CD4-positive, alpha-beta T cell treated with Interleukin-12 subunit alpha and Interleukin-12 subunit beta, for 1 hour (primary cell): ENCODE measurements at places on chromosomes 11 and 22.

- no peak for DNase-seq
Measured at GRCh38 chr22:37545703-37546436, 14.4 kb upstream of the CDC42EP1 start.

DNA sequence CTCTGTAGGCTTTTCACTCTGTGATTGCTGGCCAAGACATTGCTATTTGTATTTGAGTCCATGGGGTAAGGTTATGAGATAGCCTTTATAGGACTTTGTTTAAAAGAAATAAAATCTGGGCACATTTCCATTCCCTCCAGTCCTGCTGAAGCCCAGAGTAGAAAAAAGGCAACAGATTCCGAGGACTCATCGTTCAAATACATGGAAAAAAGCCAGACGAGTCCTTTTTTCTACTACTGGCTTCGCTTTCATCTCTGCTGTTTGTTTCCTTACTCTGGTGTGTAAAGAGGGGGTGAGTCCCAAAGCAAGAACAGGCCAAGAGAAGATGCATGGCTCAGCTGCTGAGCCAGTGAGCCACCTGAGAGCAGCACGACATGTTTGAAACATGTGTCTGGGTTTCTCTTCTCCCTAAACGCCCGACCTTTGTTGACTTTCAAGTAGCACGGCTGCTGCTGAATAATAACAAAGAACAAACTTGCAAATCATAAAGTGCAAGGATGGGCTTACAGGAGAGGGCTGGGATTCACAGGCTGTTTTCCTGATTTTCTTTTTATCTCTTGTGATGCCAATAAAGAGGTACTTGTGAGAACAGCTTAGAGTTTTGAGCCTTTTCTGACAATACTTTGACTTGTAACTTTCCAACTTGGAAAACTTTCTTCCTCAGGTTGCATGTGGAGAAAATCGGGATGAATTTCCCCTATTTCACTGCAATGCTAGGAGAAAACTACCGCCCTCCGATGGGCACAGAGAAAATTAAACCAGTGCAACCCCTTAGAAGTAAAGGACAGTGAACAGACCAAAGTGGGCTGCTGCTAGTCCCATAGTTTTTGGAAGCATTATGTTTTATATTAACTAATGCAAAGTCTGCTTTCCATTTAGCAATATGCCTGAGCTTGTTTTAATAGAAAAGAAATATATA lies 195.2 kb upstream of the RAG2 start:
- no peak for DNase-seq

- peak; percentile 52 for DNase-seq
Measured at GRCh38 chr22:38305471-38306448, 11.5 kb downstream of the CSNK1E start.

DNA sequence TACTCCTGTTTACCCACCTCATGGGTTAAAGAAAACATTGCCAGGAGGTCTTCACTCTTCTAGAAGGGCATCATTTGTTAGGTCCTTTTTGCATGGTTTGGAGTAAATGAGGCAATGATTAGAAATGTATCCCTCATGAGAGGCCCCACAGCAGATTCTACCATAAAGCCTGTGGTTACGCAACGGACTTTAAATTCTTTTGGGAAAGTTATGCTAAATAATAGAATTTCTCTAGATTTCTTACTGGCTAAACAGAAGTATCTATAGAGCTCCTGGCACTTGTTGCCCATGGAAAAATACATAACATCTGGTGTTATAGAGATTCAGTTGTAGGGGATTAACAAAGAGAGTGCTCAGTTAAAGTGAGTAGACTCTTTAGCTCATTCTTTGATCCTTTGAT lies 15.1 kb upstream of the ATXN10 start:
- DNase-seq: no peak

GRCh38 chr11:104159356-104159755 lies 4.6 kb downstream of the PDGFD start:
- no peak for DNase-seq

- peak; percentile 55 for DNase-seq
Measured at GRCh38 chr22:36405221-36405661, 17.5 kb upstream of the MYH9 start.

DNA sequence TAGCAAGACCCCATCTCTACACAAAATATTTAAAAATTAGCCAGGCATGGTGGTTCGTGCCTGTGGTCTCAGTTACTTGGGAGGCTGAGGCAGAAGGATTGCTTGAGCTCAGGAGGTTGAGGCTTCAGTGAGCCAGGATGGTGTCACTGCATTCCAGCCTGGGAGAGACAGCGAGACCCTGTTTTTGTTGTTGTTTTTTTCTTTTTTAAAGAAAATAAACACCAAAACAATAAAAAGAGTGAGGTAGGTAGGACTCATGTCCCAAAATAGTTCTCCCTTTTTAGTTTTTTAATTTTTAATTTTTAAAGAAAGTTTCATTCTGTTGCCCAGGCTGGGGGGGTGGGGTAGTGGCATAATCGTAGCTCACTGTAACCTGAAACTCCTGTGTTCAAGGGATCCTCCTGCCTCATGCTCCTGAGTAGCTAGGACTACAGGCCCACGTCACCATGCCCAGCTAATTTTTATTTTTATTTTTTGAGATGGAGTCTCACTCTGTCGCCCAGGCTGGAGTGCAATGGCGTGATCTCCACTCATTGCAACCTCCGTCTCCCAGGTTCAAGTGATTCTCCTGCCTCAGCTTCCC lies 25.5 kb upstream of the MALAT1 start:
- no peak for DNase-seq

DNA sequence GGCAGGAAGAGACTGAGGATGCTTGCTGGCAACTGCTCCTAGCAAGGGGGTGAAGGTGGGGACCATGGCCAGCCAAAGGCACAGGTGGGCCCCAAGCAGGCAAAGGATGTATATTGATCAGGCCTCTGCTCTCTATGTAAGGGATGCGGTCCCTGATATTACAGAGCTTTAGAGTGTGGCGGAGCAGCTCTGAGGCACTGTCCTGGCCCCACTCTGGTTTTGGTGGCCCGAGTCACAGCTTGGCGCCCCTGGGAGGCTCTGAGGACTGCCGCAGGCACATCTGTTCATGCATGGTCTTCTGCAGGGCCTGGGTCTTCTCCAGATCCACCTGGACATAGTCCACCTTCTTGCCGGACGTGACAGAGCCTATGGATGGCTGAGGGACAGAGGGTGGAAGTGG lies 45.5 kb downstream of the GAB4 start:
- DNase-seq: no peak

DNA sequence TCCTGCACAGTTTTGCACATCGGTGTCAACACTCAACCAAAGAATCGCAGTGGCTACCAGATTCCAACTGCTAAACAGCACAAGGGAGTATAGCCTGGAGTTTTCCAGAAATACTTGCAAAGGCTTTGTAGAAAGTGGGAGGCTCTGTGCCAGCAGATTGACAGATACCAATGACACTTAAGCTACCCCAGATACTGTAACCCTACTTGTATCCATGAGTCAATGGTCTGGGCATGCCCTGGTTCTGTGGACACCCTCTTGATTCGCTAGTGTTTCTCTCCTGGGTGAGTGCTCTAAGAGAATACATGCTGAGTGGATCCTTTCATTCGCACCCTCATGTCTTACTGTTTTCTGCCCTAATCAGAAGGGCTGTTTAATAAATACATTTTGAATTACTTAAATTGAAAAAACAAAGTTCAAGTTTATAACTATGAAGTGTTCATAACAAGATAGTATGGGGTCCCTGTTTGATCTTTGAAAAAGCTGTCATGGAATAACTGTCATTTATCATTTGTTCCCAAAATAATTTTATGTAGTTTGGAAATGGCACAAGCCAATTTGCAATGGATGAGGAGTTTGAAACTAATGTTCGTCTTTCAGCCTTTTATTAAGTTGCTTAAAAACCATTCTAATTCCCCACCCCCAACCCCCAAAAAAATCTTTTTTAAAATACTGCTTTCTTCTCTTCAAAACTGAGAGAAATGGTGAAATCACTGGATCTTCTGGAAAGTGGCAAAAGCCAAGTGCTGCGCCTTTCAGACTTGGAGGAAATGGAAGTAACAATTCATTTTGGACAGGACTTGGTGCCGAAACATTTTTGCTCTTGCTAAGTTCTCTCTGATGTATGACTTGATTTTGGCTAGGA lies 600.5 kb upstream of the TENM4 start:
- no peak for DNase-seq

DNA sequence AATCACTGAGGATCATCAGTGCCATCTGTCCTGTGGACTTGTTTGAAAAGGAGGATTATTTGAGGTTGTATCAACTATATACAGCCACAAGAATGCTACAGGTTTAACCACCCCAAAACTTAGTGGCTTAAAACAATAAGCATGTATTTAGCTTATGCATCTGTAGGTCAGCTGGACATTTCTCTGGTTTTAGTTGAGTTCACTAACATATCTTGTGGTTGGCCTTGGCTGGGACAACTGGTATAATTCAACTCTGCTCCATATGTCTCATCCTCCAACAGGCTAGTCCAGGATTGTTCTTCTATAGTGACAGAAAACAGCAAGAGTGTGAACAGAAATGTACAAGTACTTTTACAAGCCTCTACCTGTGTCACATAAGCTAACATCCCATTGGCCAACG lies 49.9 kb upstream of the SOX6 start:
- DNase-seq: no peak

- DNase-seq: no peak
Measured at GRCh38 chr11:35611741-35612140, 6.5 kb upstream of the FJX1 start.

DNA sequence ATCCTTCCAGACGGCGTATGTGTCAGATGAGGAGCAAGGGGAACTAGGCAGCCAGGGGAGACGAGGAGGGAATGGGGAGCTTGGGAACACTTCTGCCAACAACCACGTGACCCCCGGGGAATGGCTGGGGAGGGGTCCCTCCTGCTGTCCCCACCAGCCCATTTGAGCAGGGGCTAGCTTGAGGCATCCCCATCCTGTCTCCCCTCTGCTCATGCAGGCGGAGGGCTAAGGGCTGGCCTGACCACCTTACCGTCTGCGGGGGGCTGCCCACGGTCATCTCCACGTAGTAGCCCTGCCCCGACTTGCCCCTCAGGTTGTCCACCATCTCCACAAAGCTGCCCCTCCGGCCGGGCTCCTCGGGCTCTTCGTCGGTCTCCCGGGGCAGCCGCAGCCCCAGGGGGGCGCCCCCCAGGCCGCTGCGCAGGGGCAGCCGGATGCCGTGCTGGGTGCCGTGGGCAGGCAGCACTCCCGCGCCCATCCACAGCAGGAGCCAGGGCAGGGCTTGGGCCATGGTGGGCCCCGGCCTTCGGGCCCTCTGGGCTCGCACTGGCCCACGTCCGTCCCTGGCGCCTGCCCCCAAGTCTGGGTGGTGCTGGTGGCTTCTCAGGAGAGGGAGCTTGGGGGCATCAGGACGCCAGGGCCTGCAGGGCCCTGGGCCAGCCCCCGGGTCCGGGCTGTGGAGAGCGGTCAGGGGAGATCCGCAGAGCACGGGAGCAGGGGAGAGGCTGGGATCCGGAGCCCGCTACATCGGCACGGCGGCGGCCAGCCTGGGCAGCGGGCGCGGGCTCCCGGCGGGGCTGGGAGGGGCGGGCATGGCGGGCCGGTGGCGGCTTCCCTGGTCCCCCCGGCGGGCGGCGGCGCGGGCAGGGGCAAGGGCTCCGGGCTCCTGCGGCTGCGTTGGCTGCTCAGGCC lies 515 bp downstream of the BACE1 start:
- peak; percentile 7 for DNase-seq

DNA sequence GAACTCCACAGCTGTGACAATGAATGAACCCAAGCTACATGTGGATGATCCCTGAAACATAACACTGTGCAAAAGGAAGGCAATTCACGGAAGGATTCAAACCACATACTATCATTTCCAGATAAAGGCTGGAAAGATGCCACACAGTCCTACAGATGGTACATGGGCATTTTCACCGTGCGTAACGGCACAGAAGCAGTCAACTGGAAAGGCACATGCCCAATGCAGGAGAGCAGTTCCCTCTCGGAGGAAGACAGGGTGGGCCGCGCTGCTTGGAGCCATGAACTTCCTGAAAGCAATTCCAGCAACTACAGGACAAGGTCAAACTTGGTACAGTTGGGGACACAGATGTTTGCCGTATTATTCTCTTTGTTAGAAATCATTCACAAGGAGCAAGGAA lies 103.7 kb downstream of the SHANK2 start:
- no peak for DNase-seq

DNA sequence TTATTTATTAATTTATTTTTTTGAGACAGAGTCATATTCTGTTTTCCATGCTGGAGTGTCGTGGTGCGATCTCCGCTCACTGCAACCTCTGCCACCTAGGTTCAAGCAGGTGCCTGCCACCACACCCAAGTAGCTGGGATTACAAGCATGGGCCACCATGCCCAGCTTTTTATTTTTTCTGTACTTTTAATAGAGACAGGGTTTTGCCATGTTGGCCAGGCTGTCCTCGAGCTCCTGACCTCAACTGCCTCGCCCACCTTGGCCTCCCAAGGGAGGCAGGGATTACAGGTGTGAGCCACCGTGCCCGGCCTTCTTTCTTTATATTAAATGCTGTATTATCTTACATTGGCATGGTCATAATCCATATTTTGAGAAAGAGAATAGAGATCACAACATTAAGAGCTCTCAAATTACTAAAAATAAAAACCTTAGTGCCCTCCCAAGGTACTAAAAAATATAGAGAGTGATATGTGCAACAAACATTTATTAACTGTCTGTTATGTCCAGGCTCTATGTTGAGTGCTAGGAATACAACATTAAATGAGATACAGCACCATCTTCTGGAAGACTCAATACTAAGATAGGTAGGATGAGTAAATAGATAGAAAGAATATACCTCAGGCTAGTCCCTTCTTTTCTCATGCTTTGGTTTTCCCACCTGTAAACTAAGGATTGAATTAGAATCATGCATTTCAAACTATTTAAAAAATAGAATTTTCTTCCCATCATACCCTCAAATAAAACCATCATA lies 84.1 kb downstream of the BBOX1 start:
- no peak for DNase-seq

DNA sequence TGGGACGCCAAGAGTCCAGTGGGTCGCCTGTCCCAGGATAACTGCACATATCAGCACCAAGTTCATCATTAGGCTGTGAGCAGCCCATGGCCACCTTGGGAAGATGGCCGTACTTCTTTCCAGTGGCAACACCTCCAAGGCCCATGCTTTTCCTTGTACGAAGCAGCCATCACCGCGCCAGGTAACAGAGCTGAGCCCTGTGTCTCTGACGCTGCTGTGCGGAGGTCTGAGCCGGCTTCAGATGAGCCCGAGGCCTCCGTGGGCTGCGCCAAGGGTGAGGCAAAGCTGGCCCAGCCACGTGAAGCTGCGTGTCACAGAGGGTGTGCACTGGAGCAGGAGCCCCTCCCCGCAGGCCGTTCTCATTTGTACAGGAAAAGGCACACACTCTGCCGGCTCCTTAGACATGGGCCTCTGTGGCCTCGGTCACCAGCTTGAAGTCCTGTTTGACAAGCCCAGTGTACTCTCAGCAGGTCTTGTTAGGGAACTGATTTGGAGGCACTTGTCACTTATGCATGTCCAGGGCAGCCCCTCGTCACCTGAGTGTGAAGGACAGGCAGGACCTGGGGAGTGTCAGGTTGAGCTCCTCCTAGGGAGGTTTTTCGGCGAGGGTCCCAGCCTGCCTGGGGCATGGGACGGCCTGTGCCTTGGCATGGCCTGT lies 401.5 kb downstream of the TBC1D22A start:
- DNase-seq: no peak
